D721Med (cell line): ENCODE measurements at places on chromosomes 13 and 19.

- no peak for DNase-seq
These were observed 1090.9 kb downstream of the PCDH9 start for GRCh38 chr13:66139250-66139649.

DNA sequence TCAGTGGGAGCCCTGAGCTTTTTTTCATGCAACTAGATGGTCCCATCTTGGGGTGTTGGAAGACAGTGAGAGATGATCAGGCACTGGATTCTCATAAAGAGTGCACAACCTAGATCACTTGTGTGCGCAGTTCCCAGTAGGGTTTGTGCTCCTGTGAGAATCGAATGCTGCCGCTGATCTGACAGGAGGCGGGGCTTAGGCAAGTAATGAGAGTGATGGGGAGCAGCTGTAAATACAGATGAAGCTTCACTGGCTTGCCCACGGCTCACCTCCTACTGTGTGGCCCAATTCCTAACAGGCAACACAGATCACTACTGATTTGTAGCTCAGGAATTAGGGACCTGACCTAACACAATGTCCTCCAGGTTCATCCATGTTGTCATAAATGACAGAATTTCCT lies 43.6 kb upstream of the UBAC2 start:
- no peak for DNase-seq

DNA sequence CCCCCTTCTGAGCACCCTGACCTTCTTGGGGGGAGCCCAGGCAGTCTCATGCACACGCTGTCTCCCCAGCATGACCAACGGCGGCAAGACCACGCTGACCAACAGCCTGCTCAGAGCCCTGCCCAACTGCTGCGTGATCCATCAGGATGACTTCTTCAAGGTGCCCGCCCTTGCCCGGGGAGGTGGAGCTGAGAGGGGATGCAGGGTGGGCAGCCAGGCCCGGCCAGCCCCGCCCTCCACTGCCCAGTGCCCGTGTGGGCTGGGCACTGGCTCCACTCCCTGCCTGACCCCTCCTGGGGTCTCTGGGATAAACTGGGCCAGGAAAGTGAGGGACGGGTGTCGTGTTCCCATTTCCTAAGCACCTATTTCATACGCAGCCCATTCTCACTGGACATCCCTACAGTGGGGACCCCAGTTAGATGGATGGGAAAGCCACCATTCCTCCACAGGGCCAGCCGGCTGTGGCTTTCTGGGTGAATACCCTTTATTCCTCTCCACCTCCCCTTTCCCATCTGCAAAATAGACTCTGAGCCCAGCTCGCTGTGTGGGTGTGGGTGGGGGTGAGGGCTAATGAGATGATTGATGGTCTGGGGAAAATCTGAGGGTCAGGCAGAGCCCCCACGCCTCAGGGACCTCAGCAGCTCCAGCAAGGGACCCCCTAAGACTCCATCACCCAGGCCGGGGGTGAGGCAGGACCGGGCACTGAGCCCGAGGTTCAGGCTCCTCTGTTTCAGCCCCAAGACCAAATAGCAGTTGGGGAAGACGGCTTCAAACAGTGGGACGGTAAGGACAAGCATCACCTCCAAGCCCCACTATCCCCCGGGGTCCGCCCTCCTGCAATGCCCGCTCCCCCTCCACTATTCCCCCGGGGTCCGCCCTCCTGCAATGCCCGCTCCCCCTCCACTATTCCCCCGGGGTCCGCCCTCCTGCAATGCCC lies 3.9 kb downstream of the NMRK2 start:
- no peak for DNase-seq

GRCh38 chr19:49423985-49424303 lies 703 bp upstream of the PTH2 start:
- DNase-seq = no peak

GRCh38 chr19:30968210-30968609 lies 381.0 kb downstream of the TSHZ3 start:
- DNase-seq = no peak

- no peak for DNase-seq
These were observed 41.7 kb downstream of the RCBTB1 start for GRCh38 chr13:49543656-49544055.

- no peak for DNase-seq
These were observed 16.3 kb downstream of the LCP1 start for GRCh38 chr13:46165485-46166223.

DNA sequence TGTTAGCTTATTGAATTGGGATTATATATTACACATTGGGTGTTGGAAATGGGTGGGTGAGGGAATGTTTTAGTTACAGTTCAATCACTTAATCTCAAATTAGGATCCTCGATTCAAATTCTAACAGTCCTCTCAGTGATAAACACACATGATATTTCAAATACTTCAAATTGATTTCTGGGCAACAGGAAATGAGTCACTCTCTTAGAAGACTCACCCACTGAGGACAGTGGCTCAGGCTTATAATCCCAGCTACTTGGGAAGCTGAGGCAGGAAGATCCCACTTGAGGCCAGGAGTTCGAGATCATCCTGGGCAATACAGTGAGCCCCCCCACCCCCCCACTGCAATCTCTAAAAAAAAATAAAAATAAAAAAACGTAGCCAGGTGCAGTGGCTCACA lies 435.3 kb downstream of the KLF12 start:
- DNase-seq = no peak

- DNase-seq = no peak
These were observed 103.2 kb upstream of the VSTM2B start for GRCh38 chr19:29422486-29423085.

GRCh38 chr13:34513526-34513925 lies 428.5 kb upstream of the NBEA start:
- DNase-seq = no peak

DNA sequence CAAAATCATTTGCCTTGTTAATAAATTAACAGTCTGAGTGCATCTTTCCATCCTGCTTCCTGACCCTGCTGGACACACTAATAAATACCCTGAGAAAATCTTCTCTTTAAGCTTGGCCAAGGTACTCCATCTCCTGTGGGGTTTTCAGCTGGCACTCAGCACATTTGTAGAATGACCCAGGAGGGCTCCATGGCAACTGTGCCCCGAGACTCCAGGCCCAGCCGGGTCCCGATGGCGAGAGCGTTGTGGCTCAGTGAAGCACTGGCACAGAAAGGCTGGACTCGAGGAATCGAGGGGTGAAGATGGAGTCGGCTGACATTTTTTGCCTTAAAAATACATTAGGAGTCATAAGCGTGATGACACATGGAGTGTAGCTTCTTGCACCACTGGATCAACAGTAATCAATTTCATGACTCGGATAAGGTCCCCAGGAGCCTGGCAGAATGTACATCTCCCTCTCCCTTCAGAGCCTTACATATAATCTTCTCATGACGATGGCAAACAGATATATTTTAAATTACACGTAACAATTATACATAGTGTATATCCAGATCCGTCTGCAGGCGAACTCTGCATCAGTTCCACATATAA lies 85.4 kb downstream of the SLC7A1 start:
- DNase-seq = no peak

GRCh38 chr13:31909864-31910551 lies 121.6 kb upstream of the FRY start:
- no peak for DNase-seq

- no peak for DNase-seq
These were observed 690.4 kb downstream of the UQCRFS1 start for GRCh38 chr19:28522545-28522922.

- DNase-seq = no peak
These were observed 84.8 kb downstream of the ING1 start for GRCh38 chr13:110798081-110798994.

DNA sequence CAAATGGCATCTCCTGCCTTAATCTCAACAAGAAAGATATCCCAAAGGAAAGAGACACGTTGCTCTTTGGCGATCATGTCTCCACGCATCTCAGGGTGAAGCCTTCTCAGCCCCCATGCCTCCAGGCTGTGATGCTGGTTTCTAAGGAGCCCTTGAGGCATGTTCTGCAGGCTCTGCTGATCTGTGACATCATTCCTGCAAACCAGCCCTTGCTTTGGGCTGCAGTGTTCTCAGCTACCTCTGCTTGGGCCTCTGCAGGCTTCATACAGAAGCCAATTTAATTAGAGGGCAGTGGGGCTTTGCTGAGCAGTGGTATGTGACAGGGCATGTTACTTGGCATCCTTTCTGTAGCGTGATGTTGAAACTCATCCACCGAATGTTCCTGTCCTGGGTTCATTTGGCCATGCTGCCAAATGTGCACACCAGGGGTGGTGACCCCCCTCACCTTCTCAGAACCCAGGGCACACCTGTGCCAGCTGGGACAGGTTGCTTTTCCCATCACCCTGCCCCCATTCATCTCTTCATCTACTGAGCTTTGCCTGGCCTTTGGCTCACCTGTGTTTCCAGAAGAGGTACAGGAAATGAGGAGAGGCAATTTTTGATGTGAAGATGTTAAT lies 230.9 kb downstream of the TEX29 start:
- no peak for DNase-seq

DNA sequence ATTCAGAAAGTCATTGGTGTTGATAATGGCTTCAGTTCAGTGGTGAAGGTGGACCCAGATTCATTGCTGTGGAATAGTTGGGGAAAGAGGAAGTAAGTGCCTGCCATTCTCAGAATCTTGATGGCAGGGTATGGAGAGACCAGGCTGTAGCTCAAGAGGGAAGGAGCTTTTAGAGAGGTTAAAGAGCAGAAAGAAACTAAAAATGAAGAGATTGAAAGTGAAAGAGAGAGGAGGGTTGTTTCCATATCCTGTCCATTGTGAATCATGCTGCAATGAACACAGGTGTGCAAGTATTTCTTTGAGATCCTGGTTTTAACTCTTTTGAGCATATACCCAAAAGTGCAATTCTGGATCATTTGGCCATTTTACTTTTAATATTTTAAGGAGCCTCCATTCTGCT lies 12.5 kb downstream of the GJB6 start:
- DNase-seq = no peak

DNA sequence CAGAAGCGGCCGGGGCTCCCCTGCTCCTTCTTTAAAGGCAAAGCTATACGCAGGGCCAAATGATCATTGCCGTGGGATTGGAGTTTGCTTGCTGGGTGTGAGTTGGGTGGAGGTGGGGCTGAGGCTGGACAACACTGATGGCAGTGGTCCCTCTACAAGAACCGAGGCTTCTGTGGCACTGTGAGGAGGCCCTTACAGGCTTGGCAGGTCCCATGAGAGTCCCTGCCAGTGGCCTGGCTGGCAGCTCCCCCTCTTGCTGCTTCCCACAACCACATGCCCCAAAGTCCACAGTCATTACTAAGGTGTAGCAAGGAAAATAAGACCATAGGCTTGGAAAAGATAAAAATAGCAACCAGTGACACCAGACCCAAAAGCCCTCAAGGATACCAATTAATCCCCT lies 98.4 kb downstream of the ANKRD10 start:
- no peak for DNase-seq

- DNase-seq = no peak
These were observed 29.5 kb upstream of the AKT2 start for GRCh38 chr19:40314656-40315055.

GRCh38 chr19:6416658-6417405 lies 7.8 kb downstream of the KHSRP start:
- DNase-seq = peak; percentile 1

GRCh38 chr13:102724923-102725322 lies 30.1 kb upstream of the METTL21C start:
- DNase-seq = no peak

DNA sequence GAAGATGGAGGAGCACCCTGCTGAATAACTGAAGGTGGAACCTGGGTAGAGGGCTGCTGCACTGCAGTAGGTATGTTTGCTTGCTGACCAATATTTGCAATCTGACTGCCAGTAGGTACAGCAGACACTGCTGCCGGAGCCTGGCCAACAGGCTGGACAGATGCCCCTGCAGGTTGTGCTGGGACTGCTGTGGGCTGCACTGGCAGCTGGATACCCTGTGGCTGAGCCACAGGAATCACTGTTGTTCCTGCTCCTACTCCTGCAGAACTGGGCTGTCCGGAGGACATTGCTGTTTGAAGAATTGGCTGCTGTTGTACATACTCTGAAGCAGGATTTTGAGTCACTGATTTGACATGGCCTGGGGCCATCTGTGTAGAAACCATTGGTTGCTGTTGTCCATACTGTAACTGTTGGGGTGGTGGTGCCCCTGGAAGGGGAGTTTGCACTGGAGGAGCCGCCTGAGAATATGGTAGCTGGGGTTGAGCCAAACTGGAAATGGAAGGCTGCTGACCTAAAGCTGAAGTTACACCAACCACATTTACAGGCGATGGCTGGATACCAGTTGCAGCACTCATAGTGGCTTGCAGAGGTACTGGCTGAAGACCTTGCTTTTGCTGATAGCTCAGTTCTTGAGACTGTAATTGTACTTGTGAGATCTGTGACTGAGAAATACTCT lies 2.2 kb downstream of the TSC22D1 start:
- DNase-seq = no peak

- no peak for DNase-seq
These were observed 152.0 kb upstream of the IRS2 start for GRCh38 chr13:109938255-109938936.

DNA sequence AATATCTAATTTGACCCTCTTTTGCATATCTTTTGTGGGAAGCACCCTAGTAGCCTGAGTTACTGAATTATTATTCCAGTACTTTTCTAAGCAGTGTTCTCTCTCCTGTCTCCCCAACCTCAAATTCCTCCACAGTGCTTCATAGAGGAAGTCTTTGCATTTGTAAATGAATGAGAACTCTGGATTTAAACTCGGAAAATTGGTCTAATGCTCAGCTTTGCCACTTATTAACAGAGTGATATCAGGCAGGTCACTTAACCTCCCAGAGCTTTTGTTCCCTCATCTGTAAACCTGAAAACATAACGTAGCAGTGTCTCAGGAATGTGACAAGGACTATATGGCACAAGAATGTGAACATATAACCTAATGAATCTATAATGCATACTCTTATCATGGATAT lies 26.2 kb downstream of the FREM2 start:
- DNase-seq = no peak

GRCh38 chr13:29185926-29186325 lies 365.8 kb downstream of the MTUS2 start:
- DNase-seq = no peak

GRCh38 chr19:10862561-10863106 lies 8.7 kb upstream of the CARM1 start:
- DNase-seq = no peak

DNA sequence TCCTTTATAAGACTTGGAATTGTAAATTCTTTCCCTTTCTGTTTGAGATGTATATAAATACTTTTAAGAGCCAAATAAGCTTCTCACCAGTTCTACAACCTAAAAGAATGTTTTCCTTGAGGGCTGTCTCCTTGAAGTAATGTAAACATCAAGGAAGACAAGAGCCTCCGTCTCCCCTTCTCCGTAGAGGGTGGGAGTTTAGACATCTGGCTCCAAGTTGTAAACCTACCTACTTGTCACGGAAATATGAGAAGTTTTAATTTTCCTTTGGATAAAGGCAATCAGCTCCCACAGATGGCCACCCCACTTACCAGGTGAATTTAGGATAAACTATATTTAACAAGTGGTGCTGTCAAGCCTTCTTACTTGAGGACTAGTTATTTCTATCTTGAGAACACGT lies 237.9 kb downstream of the NALCN start:
- no peak for DNase-seq

- peak; percentile 52 for DNase-seq
These were observed 97.0 kb upstream of the MBNL2 start for GRCh38 chr13:97124915-97125809.
